Activated T-helper 2 cell treated with anti-CD3 and anti-CD28 coated beads, Interferon-gamma antibody, Interleukin-2, Interleukin-4, amounts not matched to agents 10 μg/mL and 5 μg/mL and 100 μg/mL, durations not matched to agents 14 hours and 24 hours and 36 hours (primary cell): ENCODE measurements at places on chromosomes 12 and 14. TPM values are rescaled to one million over a fixed set of nuclear protein-coding genes. Genes with fewer than 3 reads are reported as not detected.

PPP1R12A gene
- 82.4 and 89.8 TPM in 2 replicates for total RNA-seq

MYH6 gene
- total RNA-seq: 0.11 and 0.14 TPM in 2 replicates

AKAP3 gene
- 0.55 and 0.71 TPM in 2 replicates for total RNA-seq

WNT1 gene
- 0.60 and 0.66 TPM in 2 replicates for total RNA-seq

PROX2 gene
- total RNA-seq: 0.05 and 0.34 TPM in 2 replicates

ENO2 gene
- total RNA-seq: 230 and 235 TPM in 2 replicates

CIROP gene
- total RNA-seq: not detected in 2 replicates

RPS6KL1 gene
- total RNA-seq: 10.8 and 12.0 TPM in 2 replicates

SLC25A47 gene
- not detected in 2 replicates for total RNA-seq

TPPP2 gene
- not detected in 2 replicates for total RNA-seq

FLRT2 gene
- total RNA-seq: not detected in 2 replicates

DDIT3 gene
- 10.9 and 11.4 TPM in 2 replicates for total RNA-seq

CMA1 gene
- total RNA-seq: 0.25 TPM in 1 of 2 replicates, not detected in the other

RIPK3 gene
- 13.2 and 15.4 TPM in 2 replicates for total RNA-seq

RERG gene
- not detected in 2 replicates for total RNA-seq

NRXN3 gene
- total RNA-seq: 0.07 TPM in 1 of 2 replicates, not detected in the other

DIABLO gene
- total RNA-seq: 54.7 and 56.5 TPM in 2 replicates

LRP1 gene
- total RNA-seq: 1.8 and 2.1 TPM in 2 replicates

KRT4 gene
- not detected in 2 replicates for total RNA-seq

CCDC175 gene
- not detected in 2 replicates for total RNA-seq

SDR9C7 gene
- not detected in 2 replicates for total RNA-seq

HOMEZ gene
- 13.3 and 13.7 TPM in 2 replicates for total RNA-seq

ART4 gene
- total RNA-seq: not detected in 2 replicates

DPY19L2 gene
- 0.32 and 0.91 TPM in 2 replicates for total RNA-seq

B4GALNT3 gene
- total RNA-seq: 6.5 and 6.9 TPM in 2 replicates

NCAPD2 gene
- total RNA-seq: 114 and 120 TPM in 2 replicates

TNFAIP2 gene
- total RNA-seq: 0.64 and 1.0 TPM in 2 replicates

ING4 gene
- 18.5 and 19.1 TPM in 2 replicates for total RNA-seq

PTPRO gene
- total RNA-seq: 0.41 TPM in 1 of 2 replicates, not detected in the other

DEGS2 gene
- total RNA-seq: 0.16 and 0.41 TPM in 2 replicates

KCTD10 gene
- 51.5 and 54.4 TPM in 2 replicates for total RNA-seq

SLC2A13 gene
- total RNA-seq: 2.5 and 2.9 TPM in 2 replicates

SYCP3 gene
- 0.50 and 0.92 TPM in 2 replicates for total RNA-seq

KRT81 gene
- not detected in 2 replicates for total RNA-seq

NKX2-8 gene
- not detected in 2 replicates for total RNA-seq

LALBA gene
- total RNA-seq: not detected in 2 replicates

LMNTD1 gene
- total RNA-seq: not detected in 2 replicates
